ENCODE measurements at places on chromosomes 12 and 14.

GRCh38 chr12:25557830-25558436 lies 4.8 kb upstream of the LMNTD1 start:
- no peak for DNase-seq

DNA sequence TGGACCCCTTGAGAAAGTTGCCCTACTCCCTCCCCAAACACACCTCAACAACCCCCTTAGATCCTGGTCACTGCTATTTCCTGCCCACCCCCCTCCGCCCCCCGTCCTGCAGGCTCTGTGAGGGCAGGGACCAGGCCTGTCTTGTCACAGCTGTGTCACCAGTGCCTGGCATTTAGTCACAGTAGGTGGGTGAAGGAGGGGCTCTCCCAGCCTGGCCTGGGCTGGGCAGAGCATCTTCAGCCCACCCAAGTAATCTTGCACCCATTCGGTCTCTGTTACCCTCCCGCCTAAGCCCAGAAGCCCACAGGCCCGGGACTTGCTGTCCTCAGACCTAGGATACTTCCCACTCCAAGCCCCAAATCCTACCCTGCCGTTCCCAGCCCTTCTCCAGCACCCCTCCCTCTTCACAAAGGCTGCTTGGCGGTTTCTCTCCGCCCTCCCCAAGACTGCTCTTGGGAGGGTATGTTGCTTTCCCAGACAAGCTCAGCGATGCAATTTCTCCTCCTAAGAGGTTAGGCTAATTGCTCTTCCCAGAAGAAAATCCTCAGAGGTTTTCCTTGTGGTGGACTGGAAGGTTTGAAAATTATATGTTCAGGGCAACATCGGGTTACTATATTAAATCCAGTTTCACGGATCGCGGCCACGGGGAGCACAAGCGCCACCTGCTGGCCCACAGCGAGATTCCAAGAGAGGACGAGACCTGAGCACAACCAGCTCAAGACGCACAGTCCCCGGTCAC lies 50.8 kb upstream of the ZFP36L1 start:
- DNase-seq = peak; percentile 52

GRCh38 chr12:45654002-45654665 lies 75.4 kb upstream of the ARID2 start:
- DNase-seq = no peak

DNA sequence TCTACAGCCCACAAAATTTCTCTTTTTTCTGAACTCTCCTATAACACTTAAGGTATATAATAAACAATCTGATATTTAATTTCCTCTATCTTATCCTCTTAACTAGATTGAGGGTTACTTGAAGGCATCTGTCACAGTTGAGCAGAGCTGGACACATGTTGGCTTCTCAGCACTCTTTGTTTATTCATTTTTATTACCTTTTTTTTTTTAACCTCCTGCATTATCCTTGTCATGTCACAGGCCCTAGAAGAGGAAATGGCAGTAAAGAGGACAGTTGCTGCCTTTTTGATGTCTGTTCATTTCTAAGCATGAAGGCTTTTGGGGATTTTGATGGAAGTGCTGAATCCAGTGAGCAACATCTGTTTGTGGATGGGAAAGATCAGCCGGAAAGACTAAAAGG lies 32.5 kb upstream of the EVL start:
- DNase-seq = no peak

GRCh38 chr12:91222746-91223145 lies 40.1 kb upstream of the DCN start:
- no peak for DNase-seq

- peak; percentile 15 for DNase-seq
Observed at GRCh38 chr14:69354383-69355153, 43.5 kb downstream of the ERH start.

DNA sequence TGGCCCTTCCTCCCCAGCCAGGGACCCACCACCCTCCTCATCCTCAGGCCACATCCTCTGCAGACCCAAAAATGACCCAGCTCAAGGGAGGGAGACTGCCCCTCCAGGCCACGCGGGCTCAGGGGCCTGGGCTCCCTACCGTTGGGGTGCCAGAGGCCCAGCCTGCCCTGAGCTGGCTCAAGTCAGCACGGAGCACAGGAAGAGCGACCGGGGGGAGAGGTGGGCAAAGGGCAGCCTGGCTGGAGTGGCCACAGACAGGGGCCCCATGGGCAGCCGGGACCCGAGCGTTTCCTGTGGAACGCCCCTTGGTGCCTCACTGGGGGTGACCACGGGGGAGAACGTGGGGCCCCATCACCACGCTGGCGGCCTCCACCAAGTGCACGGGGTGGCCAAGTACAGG lies 10.7 kb downstream of the JAG2 start:
- DNase-seq = no peak

- no peak for DNase-seq
Observed at GRCh38 chr12:13126494-13126893, 23.0 kb upstream of the GSG1 start.

DNA sequence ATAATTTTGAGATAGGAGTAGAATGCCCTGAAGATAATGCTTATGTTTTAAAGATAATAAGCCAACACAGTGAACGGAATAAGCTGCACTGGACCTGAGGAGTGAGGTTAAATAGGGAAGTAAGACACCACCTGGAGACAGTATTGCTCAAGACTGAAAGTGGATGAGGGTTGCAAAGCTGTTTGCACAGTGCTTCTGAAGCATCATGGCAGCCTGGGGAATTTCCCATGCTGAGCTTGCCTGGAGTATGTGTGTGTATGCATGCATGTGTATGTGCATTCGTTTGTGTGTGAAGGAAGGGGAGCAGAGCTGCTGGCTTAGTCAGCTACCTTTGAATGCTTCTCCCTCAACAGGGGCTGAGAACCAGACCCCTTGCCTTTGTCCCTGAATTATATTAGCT lies 35.8 kb downstream of the BHLHE41 start:
- no peak for DNase-seq

GRCh38 chr12:108616941-108617858 lies 16.5 kb downstream of the SELPLG start:
- peak; percentile 57 for DNase-seq

- DNase-seq = no peak
Observed at GRCh38 chr12:51548241-51548640, 42.8 kb upstream of the SCN8A start.

- DNase-seq = no peak
Observed at GRCh38 chr14:35341454-35341750, 49.2 kb downstream of the PSMA6 start.

DNA sequence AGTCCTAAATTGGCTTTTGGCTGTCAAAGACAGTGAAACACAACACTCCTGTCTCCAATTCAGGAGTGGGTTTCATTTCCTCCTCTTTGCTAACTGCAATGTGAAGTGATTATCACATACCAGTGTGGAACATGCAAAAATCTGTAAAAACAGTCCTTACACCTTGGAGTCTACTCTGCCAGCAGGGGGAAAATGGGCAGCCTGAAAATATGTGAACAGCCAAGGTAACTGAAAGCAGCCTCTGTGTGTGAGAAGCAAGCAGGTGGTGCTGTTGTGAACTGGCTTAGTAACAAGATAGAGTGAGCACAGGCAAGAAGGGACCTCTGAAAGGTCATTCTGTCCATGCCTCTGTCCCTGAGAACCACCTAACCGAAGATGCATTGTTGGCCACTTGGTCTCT lies 6.0 kb downstream of the PRMT8 start:
- no peak for DNase-seq

DNA sequence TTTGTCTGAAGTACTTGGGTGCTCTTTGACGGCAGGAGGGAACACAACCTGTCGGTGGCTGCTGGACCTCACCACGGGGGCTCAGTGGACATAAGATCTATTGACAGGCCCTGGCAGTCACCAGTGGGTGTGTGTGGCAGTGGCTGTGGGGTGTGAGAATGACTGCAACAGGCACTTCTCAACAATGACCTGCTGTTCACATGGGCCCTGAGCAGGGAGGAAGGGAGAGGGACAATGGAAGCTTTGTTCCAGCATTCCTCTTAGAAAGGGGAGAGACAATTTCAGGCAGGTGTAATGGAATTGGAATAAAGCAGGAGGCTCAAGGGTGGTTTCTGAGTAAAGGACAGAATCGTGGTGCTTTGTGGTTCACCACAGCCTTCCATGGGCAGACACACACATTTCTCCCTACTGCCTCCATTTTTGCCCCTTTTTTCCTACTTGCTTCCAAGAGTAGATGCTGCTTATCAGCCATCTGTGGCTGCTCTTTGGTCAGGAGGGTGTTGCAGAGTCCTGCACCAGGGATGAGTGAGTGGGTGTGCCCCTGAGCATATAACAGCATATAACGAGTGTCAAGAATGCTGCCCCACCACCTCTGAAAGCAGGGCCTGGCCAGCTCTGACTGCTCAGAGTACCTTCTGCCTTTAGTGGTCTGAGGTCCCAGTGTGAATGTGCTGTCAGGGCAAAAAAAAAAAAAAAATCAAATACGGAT lies 267.7 kb downstream of the RASSF9 start:
- no peak for DNase-seq

GRCh38 chr12:70069221-70070105 lies 173.8 kb upstream of the CNOT2 start:
- no peak for DNase-seq

GRCh38 chr14:68864361-68864750 lies 71.5 kb upstream of the ZFP36L1 start:
- DNase-seq = no peak

DNA sequence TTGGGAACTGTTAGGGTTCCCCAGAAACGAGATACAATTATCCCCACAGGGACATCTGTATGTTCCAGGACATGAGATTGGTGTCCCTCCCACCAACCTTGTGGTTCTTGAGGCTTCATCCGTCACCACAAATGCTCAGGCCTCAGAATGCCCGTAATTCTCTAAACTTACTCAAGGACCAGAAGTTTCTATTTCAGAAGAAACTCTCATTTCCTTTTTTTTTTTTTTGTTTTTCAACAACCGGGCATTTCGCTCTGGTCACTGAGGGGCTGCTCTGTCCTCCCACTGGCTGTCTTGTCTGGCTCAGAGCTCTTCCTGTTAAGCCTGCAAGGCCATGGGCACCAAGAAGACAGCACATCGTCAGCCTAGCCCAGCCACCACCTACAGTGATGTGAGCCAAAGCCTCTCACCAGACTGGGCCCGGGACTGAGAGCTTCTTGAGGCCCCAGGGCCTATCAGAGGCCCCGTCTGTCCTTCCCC lies 36.2 kb downstream of the VDR start:
- DNase-seq = no peak

- no peak for DNase-seq
Observed at GRCh38 chr14:36173161-36173560, 3.4 kb downstream of the PTCSC3 start.

GRCh38 chr12:117807946-117808345 lies 160.8 kb downstream of the KSR2 start:
- no peak for DNase-seq

GRCh38 chr14:68358500-68358899 lies 434.4 kb downstream of the ZFP36L1 start:
- no peak for DNase-seq

GRCh38 chr12:75684678-75685616 lies 173.5 kb upstream of the KRR1 start:
- no peak for DNase-seq

GRCh38 chr14:73258076-73258475 lies 20.8 kb downstream of the PAPLN start:
- DNase-seq = no peak

DNA sequence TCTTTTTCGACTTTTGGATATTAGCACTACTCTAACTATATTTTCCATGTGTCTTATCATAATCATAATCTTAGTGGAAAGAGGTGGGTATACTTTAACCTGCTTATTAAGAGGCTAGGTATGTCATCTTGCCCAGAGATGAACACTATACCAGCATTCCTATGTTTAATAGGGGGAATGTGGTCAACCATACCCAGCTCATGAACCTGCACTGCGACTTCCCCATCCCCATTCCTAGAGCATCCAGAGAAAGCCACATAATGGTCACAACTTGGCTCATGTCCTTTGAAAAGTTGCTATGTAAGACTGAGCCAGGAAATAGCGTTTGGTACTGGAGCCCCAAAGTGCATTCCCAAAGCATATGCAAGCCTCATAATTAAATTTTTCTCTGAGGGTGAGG lies 55.2 kb downstream of the TMCC3 start:
- no peak for DNase-seq

- DNase-seq = no peak
Observed at GRCh38 chr12:80241576-80242273, 142.4 kb downstream of the OTOGL start.

DNA sequence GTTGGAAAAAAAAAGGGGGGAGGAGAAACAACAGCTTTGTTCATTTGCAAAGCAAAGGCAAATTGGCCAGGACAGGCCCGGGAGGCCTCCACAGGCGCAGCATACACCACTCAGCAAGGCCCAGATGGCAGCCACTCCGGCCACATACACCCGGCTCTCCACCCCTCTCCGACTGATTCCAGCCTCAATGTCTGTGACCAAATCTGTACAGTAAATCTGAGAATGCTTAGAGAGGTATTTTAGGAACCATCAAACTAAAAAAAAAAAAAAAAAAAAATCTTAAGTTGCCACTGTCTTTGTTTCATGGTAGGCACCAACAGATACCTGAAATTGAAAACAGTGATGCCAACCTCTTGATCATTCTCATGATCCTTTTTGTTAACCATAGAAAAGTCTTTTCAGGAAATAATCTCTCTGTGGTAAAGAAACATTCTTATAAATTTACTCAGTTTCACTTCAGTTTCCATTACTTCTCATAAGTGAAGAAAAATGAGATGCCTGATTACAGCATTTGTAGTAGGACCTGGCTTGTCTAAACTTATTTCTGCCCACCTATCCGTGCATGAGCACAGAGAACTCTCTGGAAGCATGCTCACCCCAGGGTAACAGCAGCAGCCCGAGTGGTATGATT lies 20.2 kb downstream of the VPS37B start:
- DNase-seq = no peak

DNA sequence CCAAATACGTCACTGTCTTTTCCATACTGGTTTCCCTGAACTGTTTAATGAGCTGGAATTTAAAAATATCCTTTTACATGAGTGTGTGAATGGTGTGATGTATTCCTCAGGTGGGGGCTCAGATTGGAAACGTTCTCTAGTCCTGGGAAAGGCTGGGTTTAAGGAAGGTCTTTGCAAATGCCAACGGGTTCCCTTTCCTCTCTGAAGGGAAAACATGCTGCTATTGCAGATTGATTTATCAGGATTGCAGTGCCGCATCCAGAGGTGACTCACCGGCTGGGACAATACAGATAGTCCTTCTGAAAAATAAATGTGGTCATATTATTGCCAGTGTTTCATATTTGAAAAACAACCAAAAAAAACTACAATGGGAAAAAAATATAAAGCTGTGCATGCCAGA lies 193.1 kb upstream of the FLRT2 start:
- DNase-seq = no peak

DNA sequence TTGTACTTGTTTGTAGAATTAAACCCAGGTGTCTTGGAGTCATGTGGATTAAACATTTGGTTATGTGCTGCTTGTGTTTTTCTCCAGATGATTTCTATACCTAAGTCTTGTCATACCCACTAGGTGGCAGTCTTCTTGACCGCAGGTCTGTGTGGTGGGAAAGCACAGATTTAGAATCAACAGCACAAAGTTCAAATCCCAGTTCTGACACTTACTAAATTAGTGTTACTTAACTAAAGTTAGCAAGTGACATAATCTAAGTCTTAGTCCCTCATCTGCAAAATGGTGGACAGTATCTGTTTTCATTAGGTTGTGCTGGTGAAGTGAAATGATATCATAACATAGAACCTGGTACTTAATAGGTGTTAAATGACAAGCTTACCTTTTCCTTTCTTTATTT lies 151.0 kb upstream of the ARHGAP5 start:
- DNase-seq = no peak

- DNase-seq = no peak
Observed at GRCh38 chr14:53144244-53144643, 8.9 kb downstream of the DDHD1 start.

- no peak for DNase-seq
Observed at GRCh38 chr12:32211900-32212156, 105.2 kb downstream of the BICD1 start.

GRCh38 chr12:97003276-97003675 lies 96.2 kb downstream of the NEDD1 start:
- DNase-seq = no peak

Data from T follicular helper cell (primary cell).